ENCODE measurements at places on chromosomes 16 and 17. TPM values are rescaled to one million over a fixed set of nuclear protein-coding genes. Genes with fewer than 3 reads are reported as not detected.

ZNF19 gene
- 28.4 TPM for total RNA-seq

TP53TG3B gene
- 5.9 TPM for total RNA-seq

CLEC18A gene
- total RNA-seq: 12.6 TPM

USP31 gene
- 73.6 TPM for total RNA-seq

TMEM204 gene
- 21.4 TPM for total RNA-seq

LDHD gene
- 14.4 TPM for total RNA-seq

DNAH9 gene
- 15.4 TPM for total RNA-seq

HOXB4 gene
- total RNA-seq: 1.8 TPM

IGSF6 gene
- not detected for total RNA-seq

FMNL1 gene
- total RNA-seq: 15.8 TPM

CACNG1 gene
- total RNA-seq: not detected

KRTAP4-6 gene
- not detected for total RNA-seq

RHBDL1 gene
- total RNA-seq: 8.5 TPM

DNA sequence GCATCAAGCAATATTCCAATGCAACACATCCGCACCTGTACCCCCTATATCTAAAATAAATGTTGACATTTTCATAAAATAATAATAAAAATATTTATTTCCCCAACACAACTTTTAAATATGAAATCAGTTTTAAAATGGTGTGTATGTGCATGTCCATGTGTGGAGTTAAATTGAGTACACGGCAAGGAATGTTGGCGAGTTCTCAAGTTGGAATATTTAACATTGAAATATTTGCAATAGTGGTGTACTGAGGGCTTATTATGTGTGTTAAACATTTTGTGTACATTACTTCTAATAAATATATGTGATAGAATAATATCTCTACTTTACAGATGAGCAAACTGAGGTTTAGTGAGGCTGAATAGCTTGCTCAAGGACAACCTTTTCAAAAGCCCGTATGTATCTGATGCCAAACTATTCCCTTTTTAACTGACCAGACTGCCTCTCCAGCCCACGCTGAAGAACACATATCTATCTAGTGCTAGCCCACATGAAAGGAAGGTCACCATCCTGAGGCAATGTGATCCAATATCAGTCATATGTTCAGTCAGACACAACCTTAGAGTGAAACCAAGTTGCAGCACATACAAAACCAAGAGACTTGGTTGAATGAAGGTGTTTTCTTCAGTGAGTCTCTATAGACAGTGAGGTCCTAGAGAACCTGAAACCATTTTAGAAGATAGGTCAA, 192.2 kb upstream of the CDH11 start:
- no peak for DNase-seq

- no peak for DNase-seq
Measured at GRCh38 chr17:40453881-40454612, 10.8 kb downstream of the IGFBP4 start.

- DNase-seq: no peak
Measured at GRCh38 chr16:88430185-88430523, 22.9 kb upstream of the ZFPM1 start.

GRCh38 chr17:71828182-71828596, 292.6 kb upstream of the SOX9 start:
- DNase-seq: no peak

DNA sequence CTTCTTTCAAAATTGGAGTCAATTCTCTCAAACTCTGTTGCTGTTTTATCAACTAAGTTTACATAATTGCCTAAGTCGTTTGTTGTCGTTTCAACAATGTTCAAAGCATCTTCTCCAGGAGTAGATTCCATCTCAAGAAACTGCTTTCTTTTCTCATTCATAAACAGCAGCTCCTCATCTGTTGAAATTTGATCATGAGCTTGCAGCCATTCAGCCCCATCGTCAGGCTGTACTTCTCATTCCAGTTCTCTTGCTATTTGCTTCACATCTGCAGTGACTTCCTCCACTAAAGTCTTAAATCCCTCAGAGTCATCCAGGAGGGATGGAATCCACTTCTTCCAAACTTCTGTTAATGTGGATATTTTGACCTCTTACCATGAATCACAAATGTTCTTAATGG, 230.6 kb downstream of the IRF8 start:
- DNase-seq: no peak

- no peak for DNase-seq
Measured at GRCh38 chr17:72705905-72706395, 386.5 kb downstream of the SLC39A11 start.

DNA sequence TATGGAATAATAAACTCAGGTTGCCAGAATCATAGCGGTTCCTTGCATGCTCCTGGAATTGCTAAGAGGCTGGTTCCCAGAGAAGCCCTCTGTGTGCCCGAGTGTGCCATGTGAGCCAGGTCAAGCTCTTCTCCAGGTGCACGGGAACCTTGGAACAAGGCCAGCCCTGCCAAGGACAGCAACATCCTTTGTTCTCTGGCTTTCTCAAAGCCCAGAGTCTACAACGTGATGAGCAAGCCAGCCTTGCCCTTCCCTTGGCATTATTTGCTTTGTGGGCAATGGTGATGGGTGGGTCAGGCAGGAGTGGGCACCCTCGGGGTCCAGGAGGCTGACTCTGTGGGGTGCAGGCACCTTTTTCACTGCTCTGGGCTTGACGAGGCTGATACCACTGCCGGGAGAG, 14.2 kb upstream of the SEC14L1 start:
- DNase-seq: no peak

DNA sequence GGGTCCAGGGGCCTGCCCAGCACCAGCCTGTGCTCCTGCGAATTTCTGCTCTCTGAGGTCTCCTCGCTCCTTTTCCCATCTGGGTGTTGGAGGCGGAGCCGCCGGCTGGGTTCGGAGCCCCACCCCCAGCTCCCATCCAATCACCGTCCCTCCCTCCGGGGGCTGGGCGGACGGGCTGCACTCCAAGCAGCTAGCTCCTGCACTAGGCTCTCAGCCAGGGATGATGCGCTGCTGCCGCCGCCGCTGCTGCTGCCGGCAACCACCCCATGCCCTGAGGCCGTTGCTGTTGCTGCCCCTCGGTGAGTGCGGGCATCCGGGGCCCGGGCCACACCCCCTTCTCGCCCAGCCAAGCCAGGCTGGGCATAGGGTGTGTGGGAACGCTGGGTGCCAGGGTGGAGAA, at the start of gene NRN1L:
Gene NRN1L, plus strand, starts transcription at position 202 of the 400 bp plus-strand sequence. Its CDS starts 19 bp downstream, at position 221.
- DNase-seq: peak; percentile 93

- DNase-seq: no peak
Measured at GRCh38 chr17:65515512-65515911, 45.9 kb downstream of the AXIN2 start.

GRCh38 chr16:28289048-28289447, 3.3 kb upstream of the SBK1 start:
- no peak for DNase-seq

GRCh38 chr17:36921095-36921851, 16.0 kb upstream of the LHX1 start:
- DNase-seq: no peak

DNA sequence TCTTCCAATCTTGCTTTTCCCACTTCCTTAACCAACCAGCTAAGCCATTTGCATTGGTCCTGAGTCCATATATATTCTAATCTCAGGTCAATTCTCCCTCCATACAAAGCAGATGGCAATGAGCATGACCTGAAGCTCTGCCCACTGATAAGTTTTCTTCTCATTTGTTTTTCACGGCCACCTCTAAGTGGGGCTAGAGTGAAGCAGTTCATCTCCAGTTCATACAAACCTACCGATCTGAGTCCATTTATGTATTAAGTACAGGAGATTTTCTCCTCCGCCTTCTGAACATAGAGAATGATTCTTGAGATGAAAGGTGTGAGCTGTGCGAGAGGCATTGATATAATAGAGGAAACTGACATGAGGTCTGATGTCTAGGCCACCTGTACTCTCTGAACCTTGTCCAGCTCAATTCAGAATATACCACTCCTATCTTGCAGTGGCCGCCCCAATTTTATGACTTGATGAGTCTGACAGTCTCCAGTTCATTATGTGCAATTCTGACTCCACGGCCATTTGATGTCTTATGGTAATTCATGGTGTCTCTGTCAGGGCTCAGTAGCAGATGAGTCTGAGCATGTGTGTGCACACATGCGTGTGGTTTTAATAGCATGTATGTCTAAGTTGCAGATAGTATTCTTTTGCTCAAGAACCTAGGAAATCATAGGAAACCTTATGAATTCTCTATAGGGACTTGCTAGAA, 329.8 kb downstream of the PMP22 start:
- DNase-seq: no peak

GRCh38 chr16:50485232-50485631, 63.0 kb upstream of the NKD1 start:
- DNase-seq: no peak

- no peak for DNase-seq
Measured at GRCh38 chr17:55757659-55758058, 6.8 kb downstream of the PCTP start.

- no peak for DNase-seq
Measured at GRCh38 chr16:79836144-79836543, 235.6 kb upstream of the MAF start.

DNA sequence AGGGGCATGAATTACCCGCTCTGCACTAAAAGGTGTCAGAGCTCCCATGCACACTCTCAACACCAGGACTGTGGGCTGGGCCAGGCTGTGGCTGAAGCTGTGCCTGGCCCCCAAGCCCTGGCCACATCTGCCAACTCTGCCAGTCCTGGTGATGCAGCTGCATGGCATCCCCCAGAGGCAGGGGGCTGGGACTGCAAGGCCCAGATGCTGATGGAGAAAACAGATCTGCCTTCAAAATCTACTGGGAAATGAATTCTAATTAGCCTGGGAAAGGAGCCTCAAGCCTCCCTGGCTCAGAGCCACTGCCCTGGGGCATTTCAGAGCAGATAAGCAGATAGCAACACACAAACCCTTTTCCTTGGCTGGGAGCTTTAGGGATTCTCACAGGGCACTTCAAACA, 3.4 kb downstream of the CHST6 start:
- DNase-seq: no peak

DNA sequence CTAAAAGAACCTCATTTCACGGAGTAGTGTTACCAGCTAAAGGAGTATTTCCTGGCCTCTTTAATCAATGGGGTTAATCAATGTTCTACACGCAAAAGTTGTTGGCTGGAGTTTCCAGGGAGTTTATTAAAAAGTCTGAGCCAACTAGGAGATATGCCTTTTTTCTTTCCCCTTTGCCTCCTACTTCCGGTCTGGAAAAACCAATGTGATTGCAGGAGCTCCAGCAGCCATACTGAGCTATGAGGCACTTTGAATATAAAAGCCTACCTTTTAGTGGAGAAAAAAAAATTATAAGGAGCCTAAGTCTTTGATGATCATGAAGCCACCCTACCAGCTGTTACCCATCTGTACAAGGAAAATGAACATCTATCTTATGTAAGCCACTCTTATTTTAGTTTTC, 17.9 kb upstream of the ERCC4 start:
- DNase-seq: no peak

GRCh38 chr17:36463916-36464764, 22.3 kb upstream of the ZNHIT3 start:
- DNase-seq: peak; percentile 73

DNA sequence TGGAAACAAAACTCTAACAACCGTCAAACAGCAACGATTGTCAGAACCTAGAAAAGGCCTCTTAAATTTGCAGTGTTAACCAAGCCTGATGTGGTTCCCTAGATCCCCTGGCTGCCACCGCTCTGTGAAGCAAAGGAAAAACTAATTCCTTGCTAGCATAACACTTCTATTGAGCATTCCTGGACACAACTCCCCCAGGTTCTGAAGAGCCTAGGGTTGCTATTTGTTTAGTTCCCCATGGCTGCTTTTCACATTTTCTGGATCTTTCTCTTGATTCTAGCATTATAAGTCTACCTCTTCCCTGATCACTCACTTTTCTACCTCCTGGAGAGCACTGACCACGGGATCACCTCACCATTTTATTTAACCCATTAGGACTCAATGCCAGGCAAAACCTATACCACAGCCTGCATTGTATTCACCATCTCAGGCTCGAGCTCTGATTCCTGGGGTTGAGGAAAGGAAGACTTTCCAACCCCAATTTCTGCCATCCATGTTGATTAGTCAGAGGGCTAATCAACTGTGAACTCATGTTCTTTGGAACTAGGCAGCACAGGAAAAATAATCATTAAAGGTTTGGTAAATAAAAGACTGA, 692 bp upstream of the KCNJ16 start:
- no peak for DNase-seq

DNA sequence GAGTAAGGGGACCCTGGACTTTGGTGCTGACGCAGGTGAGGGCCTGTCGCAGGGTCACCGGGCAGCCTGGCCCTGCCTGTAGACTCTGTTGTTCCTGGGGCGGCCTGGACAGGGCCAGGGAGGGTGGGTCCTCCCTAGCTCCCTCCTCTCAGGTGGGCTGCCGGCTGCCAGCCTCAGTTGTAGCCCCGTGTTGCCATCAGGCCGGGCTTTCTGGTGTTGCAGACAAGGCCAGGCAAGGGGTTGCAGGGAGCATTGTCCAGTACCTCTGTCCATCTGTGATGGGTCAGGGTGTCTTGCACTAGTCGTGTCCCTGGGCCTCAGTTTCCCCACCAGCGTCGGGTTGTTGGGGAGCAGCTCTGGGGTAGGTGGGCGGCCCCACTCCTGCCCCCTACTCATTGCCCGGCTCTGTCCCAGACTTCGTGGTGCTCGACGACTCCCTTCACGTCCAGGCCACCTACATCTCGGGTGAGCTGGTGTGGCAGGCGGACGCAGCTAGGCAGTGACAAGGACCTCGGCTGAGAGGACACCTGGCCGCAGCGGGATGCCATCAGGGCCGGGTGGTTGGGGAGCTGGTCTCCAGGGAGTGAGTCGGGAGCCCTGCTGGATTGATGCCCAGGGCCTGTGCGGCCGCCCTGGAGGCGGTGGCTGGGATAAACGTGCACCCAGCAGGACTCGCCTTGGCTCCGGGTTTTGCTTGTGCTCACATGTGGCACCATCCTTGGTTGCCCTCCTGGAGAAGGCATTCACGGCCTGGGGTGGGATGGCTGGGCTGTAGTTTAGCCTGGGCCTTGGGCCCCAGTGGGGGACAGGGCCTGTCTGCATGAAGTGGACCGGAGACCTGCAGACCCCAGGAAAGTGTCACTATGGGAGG, 1.9 kb downstream of the CEMP1 start:
- no peak for DNase-seq

- DNase-seq: no peak
Measured at GRCh38 chr16:50909831-50910735, 168.2 kb downstream of the CYLD start.

GRCh38 chr17:62805234-62805633, 2.9 kb downstream of the MARCHF10 start:
- no peak for DNase-seq

- DNase-seq: no peak
Measured at GRCh38 chr16:87966064-87966645, 14.9 kb downstream of the BANP start.

GRCh38 chr17:66414561-66415175, 112.3 kb downstream of the PRKCA start:
- no peak for DNase-seq
